ENCODE measurements at places on chromosomes 3 and 15. TPM values are rescaled to one million over a fixed set of nuclear protein-coding genes. Genes with fewer than 3 reads are reported as not detected.

NR1I2 gene
- under 0.01 TPM for total RNA-seq

SNX22 gene
- 0.13 TPM for total RNA-seq

BFSP2 gene
- not detected for total RNA-seq

PIF1 gene
- total RNA-seq, result 7.5 TPM

PCLAF gene
- 18.5 TPM for total RNA-seq
